ENCODE measurements at places on chromosomes 2 and 18. TPM values are rescaled to one million over a fixed set of nuclear protein-coding genes. Genes with fewer than 3 reads are reported as not detected.

SRD5A2 gene
- total RNA-seq: not detected

- no peak overlapping the region for H3K27ac ChIP-seq
- no peak for DNase-seq
- H3K4me1 ChIP-seq: no peaks in the 10 kb centered on the region
- no peaks in the 10 kb centered on the region for H3K27me3 ChIP-seq
- no peak overlapping the region for H3K4me3 ChIP-seq
These were observed 434.9 kb upstream of the MYT1L start for GRCh38 chr2:2765839-2766495.

FAM124B gene
- not detected for total RNA-seq

GRCh38 chr2:136114382-136114781 is 3.6 kb downstream of the CXCR4 start:
- DNase-seq: no peak

DNA sequence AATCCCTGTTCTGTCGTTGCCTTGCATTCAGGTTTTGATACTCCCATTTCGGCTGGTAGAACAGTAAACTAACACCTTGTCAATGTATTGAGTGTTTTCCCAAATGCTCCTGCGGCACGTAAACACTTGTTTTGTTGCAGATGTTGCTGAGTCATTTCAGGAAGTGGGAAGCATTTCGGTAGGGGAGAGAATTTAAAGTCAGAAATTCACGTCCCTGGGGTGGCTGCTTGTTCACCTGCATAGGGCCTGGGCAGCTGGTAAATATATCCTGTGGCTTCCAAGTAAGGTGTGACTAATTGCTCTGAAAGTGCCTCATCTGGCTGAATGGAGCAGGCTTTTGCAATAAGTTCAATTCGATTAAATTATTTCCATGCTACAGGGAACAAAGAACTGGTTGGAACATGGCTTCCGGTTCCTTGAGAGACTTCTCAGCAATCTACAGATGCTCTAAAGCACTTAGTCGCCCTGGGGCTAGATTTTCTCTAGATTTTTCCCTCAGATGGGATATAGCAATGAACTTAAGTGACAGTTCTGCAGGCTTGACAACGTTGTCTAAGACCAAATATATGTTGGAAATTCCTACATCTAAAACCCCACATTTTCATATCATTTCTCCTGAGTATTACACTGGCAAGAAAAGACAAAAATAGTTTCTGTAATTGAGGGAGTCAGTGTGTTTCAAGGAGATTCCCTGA is 5.2 kb downstream of the GALR1 start:
- H3K4me3 ChIP-seq: no peak overlapping the region
- peaks cover 30% of the 10 kb centered on the region for H3K27me3 ChIP-seq
- H3K36me3 ChIP-seq: no peaks in the 10 kb centered on the region
- no peak for DNase-seq

PUM2 gene
- 55.6 TPM for total RNA-seq

GRCh38 chr2:112229348-112229747 is 25.5 kb downstream of the ZC3H8 start:
- H3K27me3 ChIP-seq: no peaks in the 10 kb centered on the region
- no peaks in the 10 kb centered on the region for H3K4me1 ChIP-seq
- no peaks in the 10 kb centered on the region for H3K36me3 ChIP-seq
- no peak for DNase-seq

AQP4 gene
- total RNA-seq: 0.22 TPM

GRCh38 chr2:74457549-74458131 is 598 bp upstream of the WBP1 start:
- peaks cover 13% of the 10 kb centered on the region for H3K4me1 ChIP-seq
- H3K4me3 ChIP-seq: peak overlapping the region; percentile 81
- H3K36me3 ChIP-seq: no peaks in the 10 kb centered on the region
- H3K27me3 ChIP-seq: no peaks in the 10 kb centered on the region

TXNDC2 gene
- 0.07 TPM for total RNA-seq

GRCh38 chr2:236656721-236657120 is 87.1 kb downstream of the ACKR3 start:
- peaks cover 22% of the 10 kb centered on the region for H3K4me1 ChIP-seq
- no peak overlapping the region for H3K4me3 ChIP-seq
- no peak for DNase-seq
- no peaks in the 10 kb centered on the region for H3K36me3 ChIP-seq
- no peaks in the 10 kb centered on the region for H3K27me3 ChIP-seq
- H3K27ac ChIP-seq: no peak overlapping the region

DNA sequence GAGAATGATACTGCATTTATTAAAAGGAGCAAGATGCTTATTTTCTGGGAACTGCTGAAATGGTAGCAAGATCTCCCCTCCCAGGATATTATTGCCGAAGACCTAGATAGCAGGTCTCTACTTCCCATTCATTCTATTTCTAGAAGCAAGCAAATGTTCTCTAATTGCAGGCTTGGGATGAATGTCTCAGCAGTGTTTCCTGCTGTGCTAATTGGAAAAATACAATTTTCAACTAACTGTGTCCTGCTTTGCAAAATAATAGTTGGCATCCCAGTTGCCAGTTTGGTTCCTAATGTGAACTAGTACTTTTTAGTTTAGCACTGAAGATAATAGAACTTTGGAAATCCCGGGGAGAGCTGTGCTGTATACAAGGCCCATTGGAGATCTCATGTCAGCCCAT is 26.1 kb downstream of the SLC20A1 start:
- H3K4me3 ChIP-seq: no peak overlapping the region
- H3K27ac ChIP-seq: no peak overlapping the region

ALK gene
- total RNA-seq: 0.16 TPM

- H3K36me3 ChIP-seq: no peaks in the 10 kb centered on the region
- peaks cover 2% of the 10 kb centered on the region for H3K4me1 ChIP-seq
These were observed 3.7 kb downstream of the CYB5A start for GRCh38 chr18:74288041-74288440.

DNA sequence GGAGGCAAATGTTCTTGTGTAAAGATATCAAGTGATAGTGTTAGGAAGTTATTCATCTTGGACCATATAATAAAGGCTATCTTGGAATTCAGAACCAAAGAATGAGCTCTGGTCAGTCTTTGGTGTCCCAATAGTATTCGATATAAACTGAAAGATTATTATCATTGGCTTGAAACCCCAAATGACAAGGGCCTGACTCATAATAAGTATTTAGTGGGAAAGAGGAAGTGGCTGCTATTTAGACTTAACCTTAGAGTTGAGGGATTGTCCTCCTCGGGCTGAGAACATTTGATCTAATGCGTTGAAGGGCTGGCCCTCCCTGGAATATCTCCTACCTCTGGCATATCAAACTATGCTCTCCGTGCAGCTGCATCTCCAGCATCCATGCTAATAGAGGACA is 67.5 kb downstream of the CDH20 start:
- peaks cover 26% of the 10 kb centered on the region for H3K4me1 ChIP-seq
- H3K4me3 ChIP-seq: peak overlapping the region; percentile 8
- no peaks in the 10 kb centered on the region for H3K36me3 ChIP-seq

ABCG8 gene
- not detected for total RNA-seq

All from astrocyte (in vitro differentiated cells and primary cell).